ENCODE measurements at places on chromosomes 1 and 21.

- DNase-seq: no peak
Measured at GRCh38 chr1:223549740-223550139, 115.8 kb downstream of the CAPN8 start.

DNA sequence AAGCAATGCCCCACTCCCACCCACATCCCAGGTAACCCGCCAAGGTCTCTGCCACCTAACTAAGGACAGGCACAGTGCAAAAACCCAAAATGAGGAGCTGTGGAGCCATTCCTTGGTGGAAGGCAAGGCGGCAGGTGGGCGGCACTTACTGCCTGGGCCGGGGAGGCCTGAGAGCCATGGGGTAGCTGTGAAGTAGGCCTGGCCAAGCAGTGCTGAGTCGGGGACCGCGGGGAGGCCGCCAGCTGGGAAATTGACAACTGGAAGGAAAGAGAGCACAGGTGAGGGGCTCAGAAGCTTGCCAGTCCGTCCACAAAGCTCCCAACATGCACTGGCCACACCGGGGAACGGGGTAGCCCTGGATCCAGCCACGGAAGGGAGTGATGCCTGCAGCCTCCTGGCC, 85.3 kb downstream of the NPHP4 start:
- DNase-seq: no peak

DNA sequence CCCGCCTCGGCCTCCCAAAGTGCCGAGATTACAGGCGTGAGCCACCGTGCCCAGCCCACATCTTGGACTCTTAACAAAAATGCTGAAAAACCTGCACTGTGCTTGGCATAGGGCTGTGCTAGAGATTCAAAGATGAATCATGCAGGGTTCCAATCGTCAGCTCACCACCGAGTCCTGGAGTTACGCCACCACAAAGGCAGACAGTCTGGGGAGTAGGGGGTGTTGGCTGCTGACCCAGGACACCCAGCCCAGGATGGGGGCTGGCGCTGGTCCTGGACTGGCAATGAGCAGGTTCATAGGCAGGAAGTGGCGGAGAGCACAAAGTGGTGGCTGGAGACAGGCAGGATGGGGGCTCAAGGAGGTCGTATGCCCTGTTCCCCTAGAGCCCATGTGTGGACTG, 16.0 kb downstream of the PSRC1 start:
- DNase-seq: no peak

DNA sequence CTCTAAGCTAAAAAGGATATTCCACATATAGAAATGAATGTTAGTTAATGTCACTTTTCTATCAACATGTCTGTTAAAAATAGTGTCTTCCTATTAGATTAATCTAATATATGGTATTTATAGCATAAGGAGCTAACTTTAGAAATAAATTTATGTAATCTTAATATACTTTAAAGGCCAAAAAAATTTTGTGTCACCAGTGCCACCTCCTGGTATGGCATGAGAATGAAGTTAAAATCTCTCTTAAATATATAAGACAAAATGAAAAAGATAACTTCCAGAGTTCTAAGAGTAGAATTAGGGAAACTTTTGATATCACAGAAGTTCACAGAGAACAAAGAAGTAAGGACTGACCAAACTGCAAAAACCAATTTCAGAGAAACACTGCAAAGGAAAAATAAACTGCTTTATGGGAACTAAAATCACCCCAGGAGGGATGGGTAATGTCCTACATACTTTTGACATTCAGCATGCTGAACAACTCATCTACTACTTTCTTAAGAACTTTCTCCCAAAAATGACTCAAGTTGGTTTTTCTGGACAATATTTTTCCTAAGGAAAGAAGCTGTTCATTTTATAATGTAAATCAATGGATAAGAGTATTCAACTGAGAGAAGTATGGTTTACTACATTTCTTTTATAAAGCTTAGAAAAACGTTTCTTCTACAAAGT, 82.8 kb downstream of the TRIM33 start:
- no peak for DNase-seq

GRCh38 chr21:32467291-32467690, 54.8 kb downstream of the EVA1C start:
- no peak for DNase-seq

- no peak for DNase-seq
Measured at GRCh38 chr1:39065542-39065941, 39.4 kb downstream of the NDUFS5 start.

- DNase-seq: peak; percentile 68
Measured at GRCh38 chr1:223556414-223557129, 108.9 kb downstream of the CAPN8 start.

- DNase-seq: no peak
Measured at GRCh38 chr1:108521990-108522393, 37.9 kb upstream of the EEIG2 start.
